ENCODE measurements at places on chromosomes 5 and 9. TPM values are rescaled to one million over a fixed set of nuclear protein-coding genes. Genes with fewer than 3 reads are reported as not detected.

PCDHA6 gene
- total RNA-seq: 0.45 TPM

GRCh38 chr5:59460368-59461153 lies 433.0 kb downstream of the PDE4D start:
- DNase-seq: no peak

DNA sequence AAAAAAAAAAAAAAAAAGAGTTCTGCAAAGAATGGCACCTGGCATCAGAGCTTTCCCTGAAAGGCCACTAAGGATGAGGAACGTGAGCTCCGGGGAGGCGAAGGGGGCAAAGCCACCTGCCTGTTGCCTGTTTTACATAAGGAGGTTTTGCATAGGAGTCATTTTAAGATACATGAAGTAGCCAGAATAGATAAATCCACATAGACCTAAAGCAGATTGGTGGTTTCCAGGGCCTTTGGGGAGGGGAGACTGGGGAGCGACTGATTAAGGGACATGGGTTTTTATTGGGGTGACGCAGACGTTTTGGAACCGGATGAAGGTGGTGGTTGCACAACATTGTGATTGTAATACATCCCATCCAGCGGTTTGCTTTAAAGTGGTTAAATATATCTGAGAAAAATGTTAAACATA lies 7.1 kb downstream of the NEK6 start:
- DNase-seq: no peak

- DNase-seq: no peak
Observed at GRCh38 chr9:37602817-37603216, 10.4 kb upstream of the TOMM5 start.

DNA sequence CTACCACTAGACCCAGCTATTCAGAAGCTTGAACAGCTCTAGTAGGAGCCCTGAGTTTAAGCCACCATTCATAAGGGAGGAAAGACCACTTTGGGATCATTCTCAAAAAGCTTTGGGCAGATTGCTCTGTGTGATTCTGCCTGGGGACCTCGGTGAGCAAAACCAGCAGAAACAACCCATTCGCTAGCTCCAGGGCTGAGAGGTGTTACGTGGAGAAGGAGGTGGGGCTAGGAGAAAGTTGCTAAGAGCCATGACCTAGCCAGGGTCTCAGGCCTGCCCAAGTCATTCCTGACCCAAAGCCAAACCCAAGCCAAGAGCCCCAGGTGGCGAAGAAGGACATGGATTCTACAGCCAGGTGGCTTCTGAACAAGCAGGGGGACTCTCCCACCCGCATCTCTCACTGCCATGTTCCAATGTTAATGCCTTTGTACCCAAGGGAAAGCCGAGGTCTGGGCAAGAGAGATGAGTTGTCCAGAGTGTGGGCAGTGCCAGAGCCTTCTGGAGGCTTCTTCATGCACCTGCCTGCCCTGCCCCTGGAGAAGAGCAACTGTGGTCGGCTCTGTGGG lies 4.0 kb upstream of the BARHL1 start:
- peak; percentile 26 for DNase-seq
